Kidney (tissue), 22 donors: ENCODE measurements at places on chromosomes 13 and 19. TPM values are rescaled to one million over a fixed set of nuclear protein-coding genes. Genes with fewer than 3 reads are reported as not detected.
A peak's percentile ranks its signal among the peaks of the same experiment; 100 is the strongest.

Gene RNU6-9
- total RNA-seq: not detected

Gene SIGLEC10
- 33.8 TPM for total RNA-seq

Gene TLE2
- total RNA-seq: 76.6 TPM

- peak; percentile 59 for DNase-seq
Measured at GRCh38 chr19:18420930-18421329, 1.7 kb downstream of the SSBP4 start.

Gene OR7A5
- not detected for total RNA-seq

Gene MAST1
- 0.35 TPM for total RNA-seq

Gene CNN1
- total RNA-seq: 47.8 TPM

DNA sequence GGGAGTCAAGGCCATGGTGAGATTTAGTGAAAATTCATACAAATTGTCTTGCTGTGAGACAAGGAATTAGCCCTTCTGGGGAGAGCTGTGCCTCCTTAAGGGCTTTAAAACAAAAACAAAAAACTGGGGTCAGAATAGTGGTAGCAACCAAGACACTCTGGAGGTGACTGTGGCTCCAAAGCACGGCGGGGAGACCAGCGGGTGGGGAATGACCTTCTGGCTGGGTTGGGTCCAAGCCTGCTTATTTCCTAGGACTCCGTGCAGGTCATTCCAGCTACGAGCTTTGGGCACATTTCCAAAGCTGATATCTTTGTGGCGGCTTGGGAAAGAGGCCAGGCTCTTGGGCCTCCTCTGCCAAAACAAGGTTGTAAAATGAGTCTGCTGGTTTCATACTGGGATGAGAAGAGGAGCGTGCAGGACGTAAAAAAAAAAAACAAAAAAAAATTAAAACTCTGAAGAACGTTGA is 348.3 kb downstream of the UQCRFS1 start:
- DNase-seq: no peak

Gene IGFL2
- not detected for total RNA-seq

Gene CEACAM5
- not detected for total RNA-seq

Gene PTGIR
- 10.1 TPM for total RNA-seq

Gene PNMA8A
- total RNA-seq: 16.2 TPM

GRCh38 chr19:48354332-48354992 is 9.3 kb downstream of the TMEM143 start:
- no peak for DNase-seq

Gene SELENOV
- not detected for total RNA-seq

GRCh38 chr19:15369594-15369891 is 10.0 kb downstream of the AKAP8 start:
- DNase-seq: no peak

DNA sequence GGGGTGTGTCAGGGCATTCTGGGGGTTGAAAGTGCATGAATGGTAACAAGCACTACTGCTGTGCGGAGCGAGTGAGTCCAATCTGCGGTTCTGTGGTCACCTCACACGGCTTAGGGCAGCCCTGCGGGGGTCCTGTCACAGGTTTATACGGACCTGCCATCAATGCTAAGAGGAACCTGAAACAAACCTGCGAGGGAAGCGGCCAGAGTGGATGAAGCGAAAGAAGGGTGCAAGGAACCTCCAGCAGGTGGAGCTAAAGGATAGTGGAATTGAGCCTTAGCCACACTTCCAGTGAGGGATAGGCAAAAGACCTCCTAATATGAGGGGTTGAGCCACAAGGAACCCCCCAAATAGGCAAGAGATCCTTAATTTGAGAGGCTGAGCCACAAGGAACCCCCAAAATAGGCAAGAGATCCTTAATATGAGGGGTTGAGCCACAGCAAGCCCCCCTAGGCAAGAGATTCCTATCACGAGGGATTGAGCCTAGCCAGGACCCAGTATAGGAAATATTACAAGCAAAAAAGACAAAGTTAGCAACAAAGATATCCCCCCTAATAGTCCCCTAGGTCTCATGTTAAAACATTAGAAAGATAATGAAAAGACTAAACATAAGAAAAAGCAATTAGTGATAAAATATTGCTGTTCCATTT is 6.3 kb upstream of the ZNF69 start:
- DNase-seq: peak; percentile 83

GRCh38 chr19:48064509-48064908 is 20.6 kb upstream of the CABP5 start:
- DNase-seq: no peak

Gene MBNL2
- 70.5 TPM for total RNA-seq

- DNase-seq: no peak
Measured at GRCh38 chr13:44136696-44137268, 236.8 kb upstream of the SERP2 start.

- DNase-seq: no peak
Measured at GRCh38 chr13:73955977-73956500, 178.2 kb downstream of the KLF12 start.

GRCh38 chr19:28196101-28196500 is 1016.9 kb downstream of the UQCRFS1 start:
- peak; percentile 14 for DNase-seq

- no peak for DNase-seq
Measured at GRCh38 chr13:27161980-27162379, 9.6 kb downstream of the USP12 start.

Gene CRX
- not detected for total RNA-seq

DNA sequence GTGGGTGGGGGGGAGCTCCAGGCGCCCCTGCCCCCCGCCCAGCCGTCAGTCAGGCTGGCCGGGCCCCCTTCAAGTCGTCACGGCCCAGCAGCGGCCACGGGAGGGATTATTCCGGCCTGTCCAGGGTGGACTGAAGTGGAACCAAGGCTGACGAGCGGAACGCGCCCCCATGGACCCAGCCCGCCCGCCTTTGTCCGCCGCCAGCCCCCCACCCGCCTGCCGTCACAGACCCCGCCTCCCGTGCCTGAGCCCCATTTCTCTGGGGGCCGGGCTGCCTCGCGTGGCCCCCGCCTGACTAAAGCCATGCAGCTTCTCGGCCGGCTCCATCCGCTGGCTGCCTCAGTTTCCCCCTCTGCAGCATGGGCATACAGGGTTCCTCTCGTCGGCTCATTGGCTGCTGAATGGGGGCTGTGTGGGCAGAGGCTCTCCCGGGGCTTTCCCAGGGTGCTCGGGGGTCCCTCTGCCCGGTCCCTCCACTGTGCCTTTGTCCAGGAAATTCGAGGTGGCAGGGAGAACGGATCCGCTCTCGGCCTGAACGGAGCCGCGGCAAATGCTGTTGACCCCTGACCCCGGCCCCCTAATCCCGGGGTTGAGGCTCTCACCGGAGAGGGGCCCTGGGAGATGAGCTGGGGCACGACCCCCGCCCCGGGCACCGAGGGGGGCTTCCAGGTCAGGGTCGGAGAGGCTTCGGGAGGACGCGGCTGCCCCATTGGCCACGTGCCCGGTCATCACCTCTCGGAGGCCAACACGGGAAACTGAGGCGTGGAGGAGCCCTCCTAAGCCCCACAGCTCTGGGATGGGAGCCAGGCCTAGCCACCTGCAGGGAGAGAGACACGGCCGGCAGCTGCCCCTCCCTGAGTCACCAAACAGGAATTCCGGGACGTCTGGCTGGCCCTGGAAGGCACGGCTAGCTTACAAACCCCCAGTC is 27.4 kb downstream of the EFNA2 start:
- peak; percentile 73 for DNase-seq

DNA sequence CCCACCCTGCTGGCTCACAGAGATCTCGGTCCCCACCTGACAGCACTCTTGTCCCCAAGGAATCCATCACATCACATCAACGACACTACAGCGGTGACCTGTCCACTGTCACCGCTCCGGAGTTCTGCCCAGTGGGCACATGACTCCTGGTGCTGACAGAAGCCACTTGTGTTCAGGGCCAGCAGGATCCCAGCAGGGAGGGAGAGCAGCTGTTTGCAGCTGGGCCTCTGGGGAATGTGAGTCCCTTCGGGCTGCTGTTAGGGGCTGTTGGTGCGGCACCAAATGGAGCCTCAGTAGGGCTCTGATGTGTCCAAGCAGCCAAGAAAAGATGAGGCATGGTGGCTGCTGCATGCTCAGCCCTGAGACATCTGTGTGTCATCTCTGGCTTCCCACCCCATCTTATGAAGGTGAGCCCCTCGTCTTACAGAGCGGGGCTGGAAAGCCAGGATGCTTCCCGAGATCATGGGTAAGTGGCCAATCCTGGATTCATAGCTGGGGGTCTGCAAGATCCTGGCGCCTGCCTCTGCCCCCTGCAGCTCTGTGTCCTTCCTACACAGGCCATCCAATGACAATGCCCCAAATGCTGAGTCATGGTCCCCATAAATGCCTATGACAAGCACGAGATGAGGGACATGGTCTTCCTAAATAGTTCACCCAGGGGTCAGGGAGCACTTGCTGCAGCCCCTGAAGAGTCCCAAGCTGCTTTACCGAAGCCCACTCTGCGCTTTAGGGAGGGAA is 56.0 kb downstream of the F2RL3 start:
- peak; percentile 55 for DNase-seq

Gene NOVA2
- 8.5 TPM for total RNA-seq

DNA sequence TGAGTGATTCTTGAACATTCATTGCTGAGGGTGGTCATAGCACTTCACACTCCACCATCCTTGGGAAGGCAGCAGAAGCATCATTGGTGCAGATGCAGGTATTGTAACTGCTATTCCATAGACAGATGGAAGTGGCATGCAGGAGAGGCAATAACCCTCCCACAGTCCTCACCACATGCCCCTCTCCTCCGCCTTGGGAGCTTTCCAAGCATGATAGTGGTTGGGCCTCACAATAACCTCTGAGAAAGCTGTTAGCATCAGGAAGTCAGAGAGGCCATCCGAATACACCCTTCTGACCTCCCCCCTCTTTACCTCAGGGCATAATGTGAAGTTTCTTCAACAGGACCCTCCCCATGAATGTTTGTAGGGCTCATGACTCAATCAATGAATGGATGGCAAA is 177.9 kb downstream of the KATNAL1 start:
- no peak for DNase-seq

- DNase-seq: no peak
Measured at GRCh38 chr13:19345916-19346422, 164.3 kb upstream of the TUBA3C start.
